T-helper 1 cell (primary cell): ENCODE measurements at places on chromosomes 5 and 9.

GRCh38 chr5:15248731-15249130 lies 251.2 kb upstream of the FBXL7 start:
- DNase-seq: no peak

GRCh38 chr9:91534374-91534773 lies 110.7 kb upstream of the NFIL3 start:
- no peak for DNase-seq

DNA sequence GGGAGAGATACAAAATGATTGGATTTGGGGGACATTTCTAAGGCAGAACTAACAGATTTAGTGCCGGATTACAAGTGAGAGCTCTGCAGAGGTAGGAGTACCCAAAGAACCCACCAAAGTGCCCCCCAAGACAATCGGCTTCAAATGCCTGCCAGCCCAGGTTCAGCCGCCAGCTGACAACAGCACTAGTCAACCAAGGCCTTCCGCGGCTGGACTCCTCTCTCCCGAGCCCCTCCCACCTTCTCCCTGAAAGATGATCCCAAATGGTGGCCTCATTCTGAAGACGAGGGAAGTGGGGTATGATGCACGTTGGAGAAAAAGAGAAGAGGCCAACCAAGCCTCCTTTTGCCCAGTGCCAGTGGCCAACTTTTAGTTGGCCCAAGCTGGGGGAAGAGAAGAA lies 210.4 kb upstream of the SLC30A5 start:
- no peak for DNase-seq

- DNase-seq: no peak
Observed at GRCh38 chr5:142398730-142399055, 73.9 kb upstream of the SPRY4 start.

DNA sequence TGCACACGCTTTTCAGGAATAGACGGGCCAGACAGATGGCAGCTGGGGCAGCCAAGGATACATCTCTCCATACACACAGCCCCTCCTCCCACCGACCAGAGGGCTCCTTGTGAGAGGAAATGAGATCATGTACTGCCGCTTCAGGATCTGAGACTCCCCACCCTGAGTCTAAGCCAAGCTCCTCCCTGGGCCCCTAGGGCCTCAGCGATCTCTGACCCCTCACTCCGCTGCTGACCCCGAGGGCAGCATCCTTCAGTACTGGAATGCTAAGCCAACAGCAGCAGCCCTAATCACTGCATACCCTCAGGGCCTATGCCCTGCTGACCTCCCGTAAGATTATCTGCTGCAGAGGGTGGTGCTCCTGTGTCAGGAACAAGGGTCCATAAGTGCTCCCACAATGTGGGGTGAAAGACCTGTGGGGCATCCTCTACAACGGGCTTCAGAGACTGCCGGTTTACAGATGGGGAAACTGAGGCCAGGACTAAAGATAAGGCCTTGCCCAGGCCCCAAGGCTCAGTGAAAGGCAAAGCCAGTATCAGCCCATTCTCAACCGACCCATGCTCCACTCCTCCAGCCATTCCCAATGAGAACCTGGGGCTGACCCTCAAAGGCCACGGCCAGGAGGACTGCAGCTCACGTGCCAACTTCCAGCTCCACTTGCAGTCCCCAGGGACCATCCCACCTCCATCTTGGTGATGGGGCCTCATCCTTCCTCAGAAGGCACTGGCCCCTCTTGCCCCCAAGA lies 37.5 kb downstream of the BICD2 start:
- DNase-seq: no peak

- DNase-seq: no peak
Observed at GRCh38 chr5:145484158-145484557, 351.0 kb downstream of the PRELID2 start.

- DNase-seq: no peak
Observed at GRCh38 chr5:168332042-168332441, 40.6 kb downstream of the WWC1 start.

GRCh38 chr5:33712664-33713063 lies 179.1 kb downstream of the ADAMTS12 start:
- DNase-seq: no peak

DNA sequence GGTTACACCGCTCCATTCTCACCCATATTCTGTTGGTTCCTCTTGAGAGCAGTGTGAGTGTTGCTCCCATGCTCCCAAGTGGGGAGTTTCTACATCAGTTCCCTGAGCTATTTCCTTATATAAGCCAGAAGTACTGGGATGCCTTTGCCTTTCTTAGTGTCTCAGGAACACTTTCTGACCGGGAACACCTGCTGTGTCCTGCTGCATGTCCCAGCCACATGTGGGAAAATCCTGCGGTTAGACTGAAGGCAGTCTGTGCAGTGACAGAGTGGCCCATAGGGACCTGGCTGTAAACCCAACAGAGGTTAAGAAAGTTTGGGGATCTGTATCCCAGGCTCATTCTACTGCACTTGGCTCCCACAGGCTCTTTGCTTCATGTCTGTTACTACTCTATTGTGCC lies 126.0 kb downstream of the EGFLAM start:
- DNase-seq: no peak

DNA sequence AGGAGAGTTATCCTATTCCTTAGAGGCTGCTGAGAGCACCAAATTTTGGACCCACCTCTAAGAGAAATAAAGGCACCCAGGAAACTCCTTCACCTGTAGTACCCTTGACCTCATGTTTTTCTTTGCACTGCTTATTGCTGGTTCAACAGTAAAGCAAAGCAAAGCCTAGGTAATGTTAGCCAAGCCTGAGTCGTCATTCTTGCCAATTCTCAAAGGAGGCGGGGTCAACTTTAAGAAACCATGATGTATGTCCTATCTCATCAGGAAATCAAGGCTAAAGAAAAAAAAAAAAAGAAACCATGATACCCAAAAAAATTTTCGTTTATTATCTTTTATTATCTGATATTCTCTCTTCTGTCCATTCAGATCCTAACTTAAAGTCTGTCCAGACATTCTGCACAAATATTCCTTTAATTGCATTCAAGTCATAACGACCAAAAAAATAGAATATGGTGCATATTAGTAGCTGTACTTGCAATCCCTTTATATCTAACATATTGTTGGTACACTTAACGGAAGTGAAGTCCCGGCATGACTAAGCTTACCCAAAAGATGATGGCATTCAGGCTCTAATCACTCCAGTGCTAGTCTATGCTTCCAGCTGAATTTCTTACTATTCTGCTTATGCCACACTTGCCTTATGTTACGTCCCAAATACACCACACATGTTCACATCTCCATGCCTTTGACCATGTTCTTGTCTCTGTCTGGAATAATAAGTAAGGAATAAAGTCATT lies 1.8 kb downstream of the AUH start:
- no peak for DNase-seq

DNA sequence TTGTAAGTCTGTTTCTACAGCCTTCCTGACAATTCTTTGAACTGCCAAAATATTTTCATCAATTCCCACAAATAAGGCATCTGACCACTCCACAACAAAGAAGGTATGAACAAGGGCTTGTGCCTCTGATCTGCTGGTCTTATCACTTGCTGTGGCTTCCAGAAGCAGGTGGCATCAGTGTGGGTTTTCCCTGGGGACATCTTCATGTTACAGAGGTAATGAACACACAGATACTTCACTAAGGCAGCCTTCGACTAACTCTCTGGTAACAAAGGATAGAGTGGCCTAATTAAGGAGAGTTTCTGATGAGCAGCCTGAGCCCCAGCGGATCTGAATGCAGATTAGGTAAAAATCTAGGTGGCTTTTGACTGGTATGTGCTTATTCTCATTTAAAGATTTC lies 15.2 kb upstream of the ERAP2 start:
- DNase-seq: no peak

DNA sequence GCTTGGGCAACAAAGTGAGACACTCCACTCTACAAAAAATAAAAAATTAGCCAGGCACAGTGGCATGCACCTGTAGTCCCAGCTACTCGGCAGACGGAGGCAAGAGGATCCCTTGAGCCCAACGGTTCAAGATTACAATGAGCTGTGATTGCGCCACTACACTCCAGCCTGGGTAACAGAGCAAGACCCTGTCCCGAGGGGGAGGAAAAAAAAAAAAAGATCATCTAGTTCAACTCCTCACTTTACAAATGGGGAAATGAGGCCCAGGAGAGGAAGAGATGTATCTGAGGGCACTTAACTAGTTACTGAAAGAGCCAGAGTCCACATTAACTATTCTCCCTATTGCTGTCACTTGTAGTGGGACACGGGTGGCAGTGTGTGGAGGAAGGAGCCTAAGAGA lies 13.8 kb downstream of the PDCL start:
- no peak for DNase-seq

GRCh38 chr9:89051421-89052025 lies 60.3 kb downstream of the S1PR3 start:
- DNase-seq: no peak

DNA sequence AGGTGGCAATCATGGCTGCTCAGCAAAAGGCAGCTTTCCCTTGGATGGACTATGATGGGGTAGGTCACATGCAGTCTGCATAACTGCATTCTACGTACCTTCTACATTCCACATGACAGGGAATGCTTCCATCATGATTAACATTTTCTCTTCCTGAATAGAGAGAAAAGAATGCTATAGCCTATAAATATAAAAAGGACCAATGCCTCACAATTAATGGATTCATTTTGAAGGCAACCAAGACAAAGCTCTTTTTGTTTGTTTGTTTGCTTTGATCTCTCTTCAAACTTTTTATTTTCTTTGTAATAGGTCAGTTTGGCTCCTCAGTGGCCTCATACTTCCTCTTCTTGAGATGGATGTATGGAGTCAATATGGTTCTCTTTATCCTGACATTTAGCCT lies 201.3 kb downstream of the ALDH1A1 start:
- DNase-seq: no peak

GRCh38 chr9:134366223-134367031 lies 40.2 kb downstream of the RXRA start:
- DNase-seq: no peak

DNA sequence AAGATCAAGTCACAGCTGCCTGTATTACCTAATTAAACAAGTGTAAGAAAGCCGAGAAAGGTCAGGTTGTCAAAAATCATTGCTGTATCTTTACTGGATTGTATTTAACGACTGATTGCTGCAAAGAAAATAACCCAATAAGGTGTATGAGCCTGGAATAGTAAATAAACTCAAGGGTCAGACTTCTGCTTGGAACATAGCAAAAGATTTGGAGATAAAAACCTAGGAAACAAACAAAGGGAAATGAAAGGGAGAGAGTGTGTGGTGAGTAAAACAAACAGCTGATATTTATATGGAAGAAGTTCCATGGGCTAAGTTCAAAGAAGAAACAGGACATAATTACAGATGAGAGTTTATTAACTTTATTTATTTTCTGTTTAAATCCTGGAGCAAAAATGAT lies 354.0 kb downstream of the TLR4 start:
- no peak for DNase-seq

DNA sequence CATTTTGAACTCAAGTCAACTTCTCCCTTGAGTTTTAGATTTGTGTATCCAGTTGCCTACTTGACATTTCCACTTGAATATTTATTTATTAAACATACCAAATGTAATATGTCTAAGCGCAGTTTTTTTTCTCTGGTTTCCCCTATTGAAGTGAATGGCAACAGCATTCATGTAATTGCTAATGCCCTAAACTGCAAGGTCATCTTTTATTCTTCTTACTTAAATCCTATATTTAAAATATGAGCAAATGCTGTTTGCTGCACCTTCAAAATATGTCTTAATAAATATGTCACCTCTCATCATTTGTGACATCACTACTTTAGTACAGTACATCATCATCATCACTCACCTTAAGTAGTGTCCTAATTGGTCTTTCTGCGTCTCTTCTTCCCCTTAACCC lies 22.4 kb downstream of the SMAD5 start:
- no peak for DNase-seq

DNA sequence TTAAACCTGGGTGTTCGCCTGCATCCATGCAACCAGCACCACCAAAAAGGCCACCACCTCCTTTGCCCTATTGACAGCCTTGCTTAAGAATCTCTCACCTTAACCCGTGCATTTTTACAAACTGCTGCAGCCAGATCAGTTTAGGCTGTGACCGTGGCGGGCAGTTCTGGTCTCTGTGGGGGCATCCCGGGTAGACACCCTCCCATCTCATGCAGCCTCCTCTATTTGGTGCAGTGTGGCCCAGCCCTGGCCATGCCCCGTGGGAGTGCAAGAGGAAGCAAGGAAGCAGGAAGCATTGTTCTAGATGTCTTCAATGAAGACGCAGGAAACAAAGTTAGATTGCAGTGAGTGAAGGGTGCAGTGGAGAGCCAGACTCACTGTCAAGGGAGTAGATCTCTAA lies 108.8 kb upstream of the MVB12B start:
- DNase-seq: no peak

GRCh38 chr9:16545639-16546038 lies 324.8 kb downstream of the BNC2 start:
- DNase-seq: no peak

DNA sequence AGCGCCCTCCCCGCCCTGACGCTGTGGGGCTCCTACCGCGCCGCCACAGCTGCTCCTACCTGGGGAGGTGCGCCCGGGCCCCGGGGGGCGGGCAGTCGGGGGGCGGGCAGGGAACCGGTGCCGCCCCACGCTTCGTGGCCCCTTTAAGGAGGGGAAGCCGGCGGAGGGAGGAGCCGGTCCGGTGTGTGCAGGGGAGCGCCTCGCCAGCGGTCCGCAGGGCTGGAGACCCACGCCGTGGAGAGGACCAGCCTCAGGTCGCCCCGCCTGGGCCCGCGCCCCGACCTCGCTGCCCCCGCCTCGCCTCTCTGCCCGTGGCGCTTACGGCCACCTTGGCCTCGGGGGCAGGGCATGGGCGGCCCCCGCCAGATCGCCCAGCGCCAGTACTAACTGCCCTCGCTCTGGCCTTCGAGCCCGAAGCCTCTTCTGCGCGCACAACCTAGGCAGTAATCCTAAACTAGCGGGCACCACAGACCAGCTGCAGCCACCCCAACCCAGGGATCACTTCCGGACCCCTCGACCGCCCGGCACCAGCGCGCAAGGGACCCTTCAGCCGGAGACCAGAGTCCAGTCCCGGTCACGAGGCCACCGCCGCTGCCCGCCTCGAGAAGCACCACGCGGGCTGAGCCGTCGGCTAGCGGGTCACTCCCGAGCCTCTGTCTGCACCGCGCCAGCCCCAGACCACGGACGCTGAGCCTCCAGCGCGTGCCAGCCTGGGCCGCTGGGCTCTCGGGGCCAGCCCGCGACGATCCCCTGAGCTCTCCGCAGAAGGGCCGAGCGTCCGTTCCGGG lies at the start of gene FOXE1:
Gene FOXE1 (plus strand): TSS at position 171 of the 788 bp plus-strand sequence. CDS start 689 bp downstream, outside the sequence.
- DNase-seq: no peak

GRCh38 chr5:143168921-143169810 lies 234.3 kb downstream of the NR3C1 start:
- DNase-seq: no peak

DNA sequence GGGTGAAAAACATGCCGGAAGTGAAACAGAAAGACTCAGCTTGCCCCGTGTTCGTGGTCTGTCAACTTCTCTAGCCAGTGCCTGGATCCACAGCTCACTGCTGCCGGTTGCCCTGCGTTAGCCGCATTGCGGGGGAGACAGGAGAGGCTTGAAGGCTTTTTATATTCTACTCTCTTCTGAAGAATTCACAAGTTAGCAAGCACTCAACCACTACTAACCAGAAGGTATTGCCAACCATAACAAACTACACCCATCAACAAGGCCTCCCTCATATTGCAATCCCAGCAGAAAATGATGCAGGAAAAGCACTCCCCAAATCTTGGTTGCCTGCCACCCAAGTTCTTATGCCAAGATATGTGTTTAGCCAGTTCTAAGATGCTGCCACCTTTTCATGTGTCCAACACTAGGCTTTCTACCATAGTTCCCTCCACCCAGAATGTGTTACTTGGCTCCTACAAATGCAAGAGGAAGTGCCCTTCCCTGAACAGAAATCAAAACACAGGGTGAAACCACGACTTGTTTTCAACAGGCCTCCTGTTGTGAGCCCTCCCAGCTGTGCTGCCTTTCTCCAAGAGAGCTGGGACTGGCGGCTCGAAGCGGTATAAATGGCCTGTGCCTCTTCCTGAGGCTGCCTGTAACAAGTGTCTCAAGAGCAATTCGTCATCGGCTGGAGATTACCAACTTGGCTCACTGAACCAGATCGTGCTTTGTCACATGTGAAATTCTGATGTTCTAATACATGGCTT lies 129.0 kb downstream of the SNX18 start:
- DNase-seq: no peak
